ENCODE measurements at places on chromosomes 5 and 9.
A peak's percentile ranks its signal among the peaks of the same experiment; 100 is the strongest.

GRCh38 chr5:14136228-14136627 lies 6.9 kb upstream of the TRIO start:
- DNase-seq = peak; percentile 73

DNA sequence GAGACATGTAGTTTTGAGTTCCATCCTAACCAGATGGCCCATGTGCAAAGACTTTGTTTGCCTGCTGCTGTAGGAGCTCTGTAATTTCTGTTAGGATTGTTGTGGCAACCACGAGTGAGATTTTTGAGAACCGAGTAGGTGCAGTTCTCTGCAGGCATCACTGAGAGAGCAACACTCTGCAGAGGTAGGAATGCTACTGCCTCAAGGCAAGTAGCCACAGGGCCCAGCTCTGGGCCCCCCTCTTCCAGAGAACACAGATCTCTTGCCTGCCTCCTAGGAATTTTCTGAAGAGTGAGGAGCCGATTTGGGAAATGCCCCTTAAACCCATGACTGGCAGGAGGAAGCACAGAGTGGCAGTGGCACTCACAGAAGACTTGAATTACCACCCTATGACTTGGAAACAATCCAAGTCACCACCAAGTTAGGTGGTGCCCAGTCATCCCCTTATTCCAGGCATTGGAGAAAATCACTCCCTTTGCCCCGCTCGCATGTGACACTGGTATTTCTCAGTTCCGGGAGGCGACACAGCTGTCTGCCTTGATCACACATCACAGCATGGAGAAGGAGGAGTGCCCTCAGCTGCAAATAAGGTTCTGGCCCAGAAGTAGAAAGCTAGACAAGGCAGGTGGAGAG lies 52.5 kb upstream of the SLC2A8 start:
- peak; percentile 58 for DNase-seq

- DNase-seq = no peak
These were observed 480.0 kb upstream of the C9orf72 start for GRCh38 chr9:28053096-28053777.

GRCh38 chr9:93978551-93978950 lies 23.4 kb upstream of the BARX1 start:
- peak; percentile 32 for DNase-seq

- DNase-seq = peak; percentile 62
These were observed 20.6 kb downstream of the SLC38A9 start for GRCh38 chr5:55691265-55692105.

GRCh38 chr5:66818935-66819328 lies 222.7 kb downstream of the MAST4 start:
- DNase-seq = no peak

GRCh38 chr5:172568308-172568910 lies 72.7 kb upstream of the NEURL1B start:
- DNase-seq = no peak

DNA sequence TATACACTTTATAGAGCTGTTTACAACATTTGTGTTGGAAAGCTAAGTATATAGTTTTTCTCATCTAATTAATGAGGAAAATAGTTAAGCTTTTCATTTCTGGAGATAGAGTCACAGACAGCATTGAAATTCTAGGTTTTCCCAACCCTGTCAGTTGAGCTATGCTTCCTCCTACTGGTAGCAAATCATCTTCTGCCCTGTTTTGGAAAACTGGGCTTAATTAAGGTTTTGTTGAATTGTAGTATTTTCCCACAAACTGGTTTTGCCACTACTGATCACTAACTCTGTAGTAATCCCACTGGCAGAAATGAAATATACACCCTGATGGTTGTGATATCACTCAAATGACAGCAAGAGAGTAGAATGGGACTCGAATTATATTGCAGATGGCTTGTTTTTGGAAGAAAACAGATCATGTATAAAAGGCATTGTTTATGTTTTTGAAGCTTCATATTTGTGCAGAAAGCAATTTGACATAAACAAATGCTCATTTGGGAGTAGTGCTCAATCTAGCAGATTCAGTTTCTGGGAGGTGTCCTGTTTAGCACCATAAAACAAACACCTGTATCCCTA lies 46.6 kb downstream of the CD180 start:
- DNase-seq = peak; percentile 47

DNA sequence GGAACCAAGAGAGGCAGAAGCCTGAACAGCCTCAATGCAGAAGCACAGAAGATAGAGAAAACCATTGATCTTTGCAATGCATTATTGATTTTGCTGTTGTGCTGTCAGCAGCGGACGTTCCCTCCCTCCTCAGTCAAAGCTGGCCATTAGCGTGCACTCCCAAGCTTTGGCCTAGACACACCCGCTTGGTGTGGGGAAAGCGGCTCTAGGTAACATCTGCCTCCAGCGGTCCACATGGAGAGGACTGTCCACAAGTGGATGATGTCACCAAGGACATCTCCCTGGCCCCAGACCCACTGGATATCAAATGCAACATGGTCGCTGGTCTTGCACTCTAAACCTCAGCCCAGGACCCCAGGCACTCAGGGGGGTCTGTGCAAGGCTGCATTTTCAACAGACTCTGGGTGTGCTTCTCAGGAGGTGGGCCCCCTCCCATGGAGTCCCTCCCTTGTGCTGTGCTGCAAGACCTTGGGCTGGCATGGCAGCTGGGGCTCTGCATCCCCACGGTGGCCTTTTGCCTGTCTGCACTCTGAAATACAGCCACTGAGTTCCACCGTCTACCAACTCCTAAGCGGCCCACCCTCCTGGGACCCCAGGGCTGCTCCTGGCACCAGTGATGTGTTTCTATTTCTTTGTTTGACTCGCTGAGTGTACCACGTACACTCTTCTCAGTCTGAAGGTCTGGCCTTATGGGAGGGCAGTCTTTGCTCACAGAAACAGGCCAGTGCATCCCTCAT lies 1.9 kb downstream of the SEMA4D start:
- no peak for DNase-seq

DNA sequence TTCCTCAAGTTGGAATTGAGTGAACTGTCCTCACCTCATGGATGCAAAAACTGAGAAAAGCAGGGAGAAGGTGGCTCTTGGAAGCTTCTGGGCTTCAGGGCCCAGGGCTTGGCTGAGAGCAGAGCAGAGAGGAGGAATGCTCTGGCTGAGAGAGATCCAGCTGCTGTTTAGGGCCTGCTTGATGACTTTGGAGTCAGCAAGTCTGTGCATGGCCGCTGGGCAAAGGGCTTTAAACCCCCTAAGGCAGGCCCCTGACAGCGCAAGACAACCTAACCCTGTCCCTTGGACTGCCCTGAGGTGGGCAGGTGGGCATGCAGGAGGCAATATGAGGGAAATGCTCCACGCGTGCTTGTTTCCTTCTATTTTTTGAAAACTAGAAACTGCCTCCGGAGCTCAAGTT lies 8.6 kb downstream of the STC2 start:
- DNase-seq = no peak

DNA sequence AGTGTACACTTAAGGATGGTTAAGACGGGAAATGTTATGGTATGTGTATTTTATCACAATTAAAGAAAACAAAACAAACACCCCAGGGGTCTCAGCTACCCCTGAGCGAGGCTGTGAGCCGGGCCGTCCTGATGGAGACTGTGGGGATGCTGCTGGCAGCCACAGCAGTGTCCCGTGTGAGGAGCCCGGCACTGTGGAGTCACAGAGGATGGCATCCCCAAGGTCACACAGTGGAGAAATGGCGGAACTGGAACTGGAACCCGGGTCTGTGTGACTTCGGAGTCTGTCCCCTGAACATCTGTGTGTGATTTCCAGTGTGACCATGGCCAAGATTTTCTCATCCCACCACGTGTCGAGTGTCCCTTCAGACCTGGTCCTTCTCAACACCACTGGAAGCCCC lies 80.7 kb upstream of the PHYKPL start:
- no peak for DNase-seq

- peak; percentile 26 for DNase-seq
These were observed 10.3 kb downstream of the CNOT8 start for GRCh38 chr5:154868702-154869101.

DNA sequence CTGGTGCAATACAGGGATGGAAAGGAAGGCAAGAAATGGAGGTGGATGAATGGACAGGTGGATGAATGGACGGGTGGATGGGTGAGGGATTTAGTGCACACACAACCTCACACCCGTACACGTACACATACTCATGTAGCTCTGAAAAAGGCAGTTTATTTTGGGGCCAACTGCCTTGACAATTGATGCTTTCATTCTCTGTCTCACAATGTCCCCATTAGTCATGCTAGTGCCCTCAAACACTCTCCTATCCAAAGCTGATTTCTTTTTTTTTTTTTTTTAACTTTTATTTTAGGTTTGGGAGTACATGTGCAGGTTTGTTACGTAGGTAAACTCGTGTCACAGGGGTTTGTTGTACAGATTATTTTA lies 495.0 kb downstream of the DMAC1 start:
- DNase-seq = no peak

DNA sequence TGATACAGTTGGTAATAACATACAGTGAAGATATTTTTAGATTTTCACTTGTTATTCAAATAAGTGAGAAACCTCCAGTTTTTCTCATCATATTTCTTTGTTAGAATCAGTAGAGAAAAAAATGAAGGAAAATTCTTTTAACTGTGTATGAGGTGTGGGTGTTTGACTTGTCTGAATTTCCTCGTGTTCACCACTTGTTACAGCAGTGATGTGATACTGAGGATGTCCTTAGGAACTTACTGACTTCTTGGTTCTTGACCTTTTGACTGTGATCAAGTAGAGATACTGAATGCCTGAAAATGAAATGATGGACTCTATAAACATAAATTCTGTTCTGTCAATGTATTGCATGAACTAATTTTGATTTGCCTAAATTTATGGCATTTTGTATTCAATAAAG lies 10.7 kb downstream of the PBX3 start:
- no peak for DNase-seq

DNA sequence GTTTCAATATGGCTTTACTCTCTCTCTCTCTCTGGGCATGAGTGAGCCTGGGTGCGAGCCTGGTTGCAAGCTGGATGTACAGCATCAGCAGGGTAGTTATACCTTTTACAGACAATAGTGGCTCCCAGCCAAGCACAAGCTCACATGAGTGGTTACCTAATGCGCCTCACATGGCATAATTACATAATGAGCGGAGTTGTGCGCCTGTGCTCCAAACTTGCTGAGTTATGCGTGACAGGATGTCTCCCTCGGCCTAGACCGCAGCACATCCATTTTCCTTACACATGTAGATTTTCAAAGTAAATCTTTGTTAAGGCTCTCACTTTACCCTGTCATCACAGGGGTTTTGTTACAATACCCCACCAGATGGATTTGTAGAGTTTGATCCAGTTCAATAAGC lies 233.5 kb upstream of the WWC1 start:
- DNase-seq = no peak

Measured in EH (cell line).